CD4-positive, alpha-beta T cell treated with Interleukin-4 for 1 hour (primary cell): ENCODE measurements at places on chromosomes 2 and 18.

DNA sequence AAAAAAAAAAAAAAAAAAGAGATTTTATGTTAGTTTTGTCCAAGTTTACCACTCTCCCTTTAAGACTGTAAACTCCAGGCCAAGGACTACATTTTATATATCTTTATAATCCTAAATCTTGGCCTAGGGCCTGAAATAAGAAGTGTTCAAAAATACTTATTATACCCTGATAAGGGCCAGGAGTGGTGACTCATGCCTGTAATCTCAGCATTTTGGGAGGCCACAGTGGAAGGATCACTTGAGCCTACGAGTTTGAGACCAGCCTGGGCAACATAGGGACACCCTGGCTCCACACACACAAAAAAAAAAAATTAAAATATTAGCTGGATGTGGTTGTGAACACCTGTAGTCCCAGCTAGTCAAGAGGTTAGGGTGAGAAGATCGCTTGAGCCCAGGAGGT lies 12.7 kb downstream of the TRIP12 start:
- no peak for DNase-seq

DNA sequence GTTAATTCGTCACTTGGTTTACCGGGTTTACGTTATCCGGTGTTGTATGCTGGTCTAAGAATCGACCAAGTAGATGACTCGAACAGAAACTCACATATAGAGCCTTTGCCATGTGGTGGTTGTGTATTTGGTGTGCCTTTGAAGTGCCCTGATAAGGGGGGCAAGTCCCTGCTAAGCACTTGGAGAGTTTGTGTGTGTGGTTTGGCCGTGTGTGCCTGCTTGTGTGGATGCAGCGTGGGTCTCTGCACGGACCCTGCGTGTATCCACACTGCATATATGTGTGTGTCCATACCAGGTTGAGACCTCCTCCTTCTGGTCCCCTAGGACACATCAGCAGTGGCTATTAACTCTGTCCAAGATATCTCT lies 2.4 kb upstream of the CELF4 start:
- DNase-seq, result no peak

GRCh38 chr2:15965564-15966019 lies 25.2 kb downstream of the MYCN start:
- peak; percentile 10 for DNase-seq

DNA sequence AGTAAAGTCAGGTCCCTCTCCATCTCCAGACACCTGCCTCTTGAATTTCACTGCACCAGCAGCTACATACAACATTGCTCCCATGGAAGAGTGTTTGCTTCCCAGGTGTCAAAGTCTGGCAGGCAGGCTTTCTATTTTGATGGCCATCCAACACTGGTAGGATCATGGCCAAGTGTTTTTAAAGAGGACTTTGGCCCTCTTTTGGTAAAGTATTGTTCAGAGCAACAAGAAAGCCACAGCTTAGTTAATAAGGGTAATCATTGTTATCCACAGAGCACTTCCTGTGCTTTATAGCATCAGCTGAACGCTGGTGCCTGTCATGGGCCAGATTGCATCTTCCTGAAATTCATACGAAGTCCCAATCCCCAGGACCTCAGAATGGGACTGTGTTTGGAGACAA lies 133.2 kb downstream of the NCK2 start:
- DNase-seq, result no peak

GRCh38 chr2:237490009-237490711 lies 3.1 kb downstream of the MLPH start:
- no peak for DNase-seq

DNA sequence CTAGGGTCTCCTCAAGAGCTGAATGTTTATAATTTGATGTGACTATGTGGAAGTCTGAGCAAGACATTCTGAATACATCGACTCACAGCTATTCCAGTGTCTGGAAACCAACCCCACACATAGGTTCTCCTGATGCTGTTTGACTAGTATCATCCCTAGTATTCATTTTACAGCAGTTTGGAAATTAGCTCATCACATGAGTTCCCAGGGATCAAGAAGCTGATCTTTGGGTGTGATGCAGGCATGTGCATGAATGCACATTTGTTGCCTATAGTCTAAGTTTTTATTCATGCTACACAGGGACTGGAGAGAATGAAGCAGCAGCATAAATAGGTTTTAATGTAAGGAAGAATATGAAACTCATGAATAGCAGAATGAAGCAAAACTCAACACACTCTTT lies 284.3 kb upstream of the SPRED2 start:
- DNase-seq, result no peak

DNA sequence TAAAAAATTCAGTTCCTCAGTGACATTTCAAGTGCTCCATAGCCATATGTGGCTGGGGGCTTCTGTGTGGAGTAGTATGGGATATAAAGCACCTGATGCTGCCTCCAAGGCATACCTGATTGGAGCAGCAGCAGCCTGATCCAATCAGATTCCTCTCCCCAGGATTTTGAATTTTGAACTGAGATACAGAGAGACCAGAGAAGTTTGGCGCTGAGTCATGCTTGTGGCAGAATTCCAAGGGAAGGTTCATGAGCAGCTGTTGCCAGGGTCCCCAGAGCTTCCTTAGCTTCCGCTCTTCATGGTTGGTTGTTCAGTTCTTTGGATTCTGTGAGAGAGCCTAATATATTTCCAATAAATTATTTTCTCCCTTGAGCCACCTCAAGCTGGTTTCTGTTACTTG lies 29.0 kb upstream of the CFAP36 start:
- no peak for DNase-seq

DNA sequence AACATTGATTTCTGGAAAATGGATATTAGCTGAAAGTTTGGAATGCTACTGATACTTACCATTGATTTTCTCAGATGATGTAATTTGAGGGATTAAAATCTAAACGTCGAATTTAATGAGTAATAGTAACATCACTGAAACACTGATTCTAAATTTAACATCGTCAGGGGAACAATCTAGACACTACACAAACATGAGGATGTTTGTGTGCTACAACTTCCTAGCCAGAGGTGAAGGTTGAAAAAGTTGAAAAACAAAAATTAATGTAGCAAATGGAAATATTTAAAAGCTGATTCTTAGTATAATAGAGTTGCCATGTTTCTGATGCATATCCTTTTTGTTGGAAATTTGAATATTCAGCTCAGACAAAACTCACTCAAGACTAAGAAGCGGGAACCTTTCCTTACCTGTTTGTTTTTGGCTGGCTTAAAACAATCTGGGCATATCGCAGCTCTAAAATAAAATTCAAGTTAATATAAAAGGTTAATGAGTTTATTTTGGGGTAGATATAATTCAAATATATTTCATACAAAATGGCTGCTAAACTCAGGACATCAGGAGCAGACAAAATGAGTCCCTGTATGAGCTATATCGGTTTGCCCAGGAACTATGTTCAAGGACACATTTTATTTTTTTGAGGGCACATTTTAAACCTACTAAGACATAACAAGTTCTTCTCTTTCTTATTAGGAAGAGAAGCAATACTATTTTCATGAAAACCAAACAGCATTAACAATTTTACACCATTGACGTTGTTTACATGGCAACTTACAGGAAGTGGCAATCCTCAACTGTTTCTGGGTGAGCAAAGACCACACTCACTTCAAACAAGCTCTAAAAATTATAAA lies 52.6 kb upstream of the PEX13 start:
- DNase-seq, result peak; percentile 70

DNA sequence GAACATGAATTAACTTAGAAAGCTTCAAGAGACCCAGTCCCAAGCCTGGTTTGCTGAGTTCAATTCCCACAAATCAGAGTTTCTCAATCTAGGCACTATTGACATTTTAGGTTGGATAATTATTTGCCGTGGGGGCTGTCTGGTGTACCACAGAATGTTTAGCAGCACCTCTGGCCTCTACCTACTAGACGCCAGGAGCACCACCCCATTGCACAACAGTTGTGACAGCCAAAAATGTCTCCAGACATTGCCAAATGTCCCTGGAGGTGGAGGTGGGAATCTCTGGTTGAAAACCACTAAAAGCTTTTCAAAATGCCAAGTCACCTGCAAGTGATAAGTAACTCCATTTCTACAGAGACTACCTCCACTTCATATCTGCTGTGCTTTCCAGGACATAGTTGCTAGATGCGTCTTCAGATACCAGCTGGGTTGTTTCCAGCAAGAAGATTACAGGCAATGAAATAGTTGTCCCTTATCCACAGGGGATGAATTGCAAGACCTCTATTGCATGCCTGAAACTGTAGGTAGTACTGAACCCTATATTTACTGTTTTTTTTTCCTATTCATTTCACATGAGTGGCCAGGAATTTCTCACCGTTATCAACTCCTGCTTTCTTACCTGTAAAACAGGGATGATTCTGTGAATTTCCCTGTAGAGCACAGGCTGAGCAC lies 554.3 kb downstream of the ZEB2 start:
- no peak for DNase-seq

DNA sequence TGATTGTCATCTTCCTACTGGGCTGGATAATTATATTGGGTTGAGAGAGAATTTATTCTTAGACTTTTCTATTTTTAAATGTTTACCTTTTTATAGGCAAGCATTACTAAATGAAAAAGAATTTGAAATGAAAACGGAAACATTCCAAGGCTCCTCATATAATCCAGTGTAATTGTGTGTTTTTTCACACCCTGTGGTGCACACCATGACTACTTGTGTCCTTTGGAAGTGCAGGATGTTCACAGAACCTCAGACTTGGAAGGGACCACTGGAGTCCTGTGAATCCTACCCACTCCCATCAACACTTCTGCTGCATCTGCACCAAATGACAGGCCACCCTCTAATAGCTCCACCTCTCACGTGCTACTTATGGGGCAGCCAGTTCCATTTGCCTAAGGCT lies 48.0 kb downstream of the NAT8 start:
- DNase-seq, result no peak

DNA sequence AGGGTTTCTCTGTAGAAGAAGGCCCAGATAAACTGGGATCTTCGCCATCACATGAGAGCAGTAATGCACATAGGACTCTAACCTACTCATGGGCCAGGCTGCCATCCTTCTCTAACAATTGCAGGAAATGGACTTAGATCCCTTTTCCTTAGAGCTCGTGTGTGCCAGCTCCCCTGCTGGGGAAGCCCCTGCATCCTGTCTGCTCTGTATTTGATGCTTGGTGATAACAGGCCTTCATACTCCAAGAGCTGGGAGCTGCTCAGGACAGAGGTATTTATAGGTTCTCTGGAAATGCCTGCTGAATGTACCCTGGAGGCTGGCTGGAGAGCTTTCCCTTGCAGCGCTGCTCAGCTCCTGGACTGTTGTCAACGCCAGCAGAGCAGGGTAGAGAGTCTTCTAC lies 249.6 kb downstream of the MTX2 start:
- DNase-seq, result no peak

- peak; percentile 63 for DNase-seq
These were observed 624 bp upstream of the MAP4K3 start for GRCh38 chr2:39437522-39438296.

- DNase-seq, result no peak
These were observed 368.8 kb downstream of the PLCL1 start for GRCh38 chr2:198173242-198173641.

DNA sequence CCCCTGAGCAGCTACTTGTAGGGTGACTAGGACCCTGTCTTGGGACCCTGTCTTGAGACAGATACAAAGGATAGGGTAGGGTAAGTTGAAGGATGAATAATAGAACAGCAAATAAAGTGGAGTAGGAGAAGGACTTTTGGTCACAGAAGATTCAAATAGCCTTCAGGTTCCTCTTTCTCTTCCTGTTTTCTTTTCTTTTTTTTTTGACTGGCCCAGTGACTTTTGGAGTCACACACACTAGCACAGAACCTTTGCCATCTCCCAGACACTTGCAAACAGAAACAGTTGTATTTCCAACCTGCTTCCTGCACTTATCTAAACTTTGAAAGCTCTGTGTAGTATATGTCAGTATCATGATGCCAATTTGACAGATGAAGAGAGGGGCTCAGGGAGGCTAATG lies 108.2 kb downstream of the TDRD15 start:
- DNase-seq, result no peak

GRCh38 chr2:6358985-6359384 lies 506.7 kb downstream of the CMPK2 start:
- no peak for DNase-seq

DNA sequence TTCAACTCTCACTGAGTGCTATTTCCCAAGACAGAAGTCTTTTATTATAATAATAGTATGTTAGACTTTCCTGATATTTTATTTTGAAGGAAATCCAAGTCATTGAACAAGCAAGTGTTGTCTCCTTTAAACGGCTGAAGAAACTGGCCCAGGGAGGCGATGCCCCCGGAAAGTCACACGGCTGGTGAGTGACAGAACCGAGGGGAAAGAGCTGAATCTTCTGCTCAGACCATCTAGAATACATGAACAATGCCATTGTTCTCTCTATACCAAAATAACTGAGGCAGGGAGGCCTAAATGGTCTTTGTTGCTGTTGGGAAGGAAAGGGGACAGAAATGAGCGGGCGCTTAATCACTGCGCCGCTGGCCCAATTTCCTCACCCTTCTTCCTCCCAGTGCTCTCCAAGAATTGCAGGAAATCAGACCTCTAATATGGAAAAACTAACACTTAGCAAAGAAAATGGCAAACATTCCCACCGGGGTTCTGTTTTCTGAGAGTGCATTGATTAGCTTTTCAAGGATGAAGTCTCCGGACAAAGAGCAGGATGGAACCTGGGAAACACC lies 101.5 kb downstream of the KLF7 start:
- no peak for DNase-seq

DNA sequence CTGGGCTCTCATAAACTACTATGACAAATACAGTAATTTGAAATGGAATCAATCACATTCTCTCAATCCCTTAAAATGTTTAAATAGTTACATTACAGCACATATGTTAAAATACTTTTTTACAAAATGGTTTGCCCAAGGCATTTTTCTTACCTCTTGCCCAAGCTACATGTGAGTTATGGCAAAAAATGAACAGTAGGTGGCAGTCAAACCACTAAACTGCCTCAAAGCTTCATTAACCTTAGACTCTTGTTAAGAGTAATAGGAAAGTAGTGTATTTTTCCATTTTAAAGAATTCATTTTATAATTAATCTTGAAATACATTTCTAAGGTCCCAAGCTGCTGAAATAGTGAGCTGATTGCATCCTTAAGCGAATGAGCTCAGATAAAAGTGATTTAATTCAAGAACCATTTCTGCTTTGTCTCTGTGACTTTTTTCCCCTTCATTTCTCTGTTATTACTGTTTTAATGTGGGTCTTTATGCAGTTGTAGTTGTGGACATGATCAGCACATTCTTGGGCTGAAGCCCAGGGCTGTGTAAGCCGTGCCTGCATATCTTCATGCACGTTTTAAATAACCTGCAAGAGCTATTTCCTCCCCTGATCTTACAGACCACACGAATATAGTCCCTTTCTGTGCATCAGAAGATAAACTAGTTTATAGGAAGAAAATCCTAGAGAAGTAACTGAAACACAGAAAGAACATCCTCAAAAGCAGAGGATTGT lies 311.8 kb downstream of the LNPK start:
- no peak for DNase-seq

GRCh38 chr18:58268849-58269248 lies 224.8 kb downstream of the NEDD4L start:
- no peak for DNase-seq

DNA sequence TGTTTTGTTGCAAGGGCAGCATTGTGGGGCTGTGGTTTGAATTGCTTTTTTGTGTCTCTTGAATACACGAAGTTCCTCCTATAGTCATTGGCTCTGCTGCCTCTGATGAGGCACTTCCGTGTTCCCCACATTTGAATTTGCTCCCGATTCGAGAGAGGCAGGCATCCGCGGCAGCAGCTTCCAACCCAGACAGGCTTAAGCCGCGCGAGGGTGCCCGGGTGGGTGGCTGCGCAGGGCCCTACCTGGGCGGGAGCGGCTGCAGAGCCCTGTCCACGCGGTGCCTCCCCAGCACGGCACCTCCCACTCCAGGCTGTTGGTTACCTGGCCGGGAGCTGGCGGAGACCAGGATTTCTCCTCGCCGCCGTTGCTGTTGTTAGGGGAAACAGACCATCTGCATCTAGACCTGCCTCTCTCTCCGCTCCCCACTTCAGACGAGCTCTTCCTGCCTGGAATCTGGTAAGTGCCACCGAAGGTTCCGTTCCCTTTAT lies 151.3 kb downstream of the NEDD4L start:
- peak; percentile 15 for DNase-seq
